Suprapubic skin (tissue), 4 donors: ENCODE measurements at places on chromosomes 2 and 18.

DNA sequence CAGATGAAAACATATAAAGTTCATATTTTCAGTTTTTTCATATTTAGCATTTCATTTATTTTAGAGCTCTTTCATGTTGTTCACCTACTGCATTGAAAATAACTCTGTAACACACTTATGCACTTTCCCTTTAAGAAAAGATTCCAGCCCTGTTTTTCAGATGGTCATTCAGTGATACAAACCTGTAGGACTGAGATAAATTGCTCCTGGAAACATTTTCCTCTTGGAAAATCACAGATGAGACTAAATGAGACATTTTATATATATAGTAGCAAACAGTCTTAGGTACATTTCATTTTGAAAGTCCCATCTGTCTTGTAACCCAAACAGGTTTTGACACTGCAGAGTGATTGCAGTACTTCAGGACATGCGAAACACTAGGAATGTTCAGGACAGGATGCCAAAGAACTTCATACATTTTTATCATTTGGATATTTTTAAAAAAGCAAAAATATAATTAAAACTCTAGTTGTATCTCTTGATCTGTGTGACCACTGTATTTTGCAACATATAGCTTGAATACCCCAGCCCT lies 412.4 kb downstream of the MTX2 start:
- no peak for DNase-seq

- DNase-seq: no peak
Measured at GRCh38 chr2:4340536-4340935, 637.2 kb downstream of the DCDC2C start.

GRCh38 chr18:78983512-78983911 lies 3.9 kb downstream of the SALL3 start:
- no peak for DNase-seq

GRCh38 chr2:169361706-169362117 lies 622 bp downstream of the LRP2 start:
- DNase-seq: no peak

DNA sequence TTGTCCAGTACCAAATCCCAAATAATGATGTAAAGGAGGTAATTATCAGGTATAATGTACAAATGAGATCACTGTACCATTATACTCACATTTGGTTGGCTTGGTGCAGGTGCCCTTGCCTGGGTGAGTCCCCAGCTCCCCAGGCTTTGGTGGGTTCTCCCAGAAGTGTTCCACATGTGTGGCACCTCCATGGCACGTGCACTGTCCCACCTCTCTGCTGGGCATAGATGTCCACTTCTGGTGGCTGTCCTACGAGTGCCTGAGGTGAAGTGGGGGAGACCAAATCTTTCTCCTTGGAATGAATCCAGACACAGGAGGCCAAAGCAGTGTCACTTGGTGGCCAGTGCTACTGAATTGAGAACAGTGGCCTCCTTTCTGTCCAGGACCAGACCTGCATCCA lies 162.4 kb upstream of the SESTD1 start:
- DNase-seq: no peak

GRCh38 chr18:78779996-78780718 lies 199.5 kb upstream of the SALL3 start:
- DNase-seq: no peak

DNA sequence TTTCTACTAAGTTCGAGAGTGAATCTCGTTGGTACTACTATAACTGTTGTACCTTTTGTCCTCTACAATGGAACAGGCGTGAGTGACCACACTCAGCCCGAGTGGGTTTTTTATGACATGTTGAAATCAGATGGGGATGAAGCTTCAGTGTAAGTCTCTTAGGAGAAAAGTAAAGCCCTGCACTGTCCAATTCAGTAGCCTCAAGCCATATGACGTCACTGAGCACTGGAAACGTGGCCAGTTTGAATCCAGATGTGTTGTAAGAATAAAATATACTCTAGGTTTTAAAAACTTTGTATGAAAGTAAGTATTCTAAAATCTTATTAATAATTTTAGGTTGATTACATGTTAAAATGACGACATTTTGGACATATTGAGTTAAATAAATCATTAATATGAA lies 101.7 kb upstream of the SP3 start:
- no peak for DNase-seq

DNA sequence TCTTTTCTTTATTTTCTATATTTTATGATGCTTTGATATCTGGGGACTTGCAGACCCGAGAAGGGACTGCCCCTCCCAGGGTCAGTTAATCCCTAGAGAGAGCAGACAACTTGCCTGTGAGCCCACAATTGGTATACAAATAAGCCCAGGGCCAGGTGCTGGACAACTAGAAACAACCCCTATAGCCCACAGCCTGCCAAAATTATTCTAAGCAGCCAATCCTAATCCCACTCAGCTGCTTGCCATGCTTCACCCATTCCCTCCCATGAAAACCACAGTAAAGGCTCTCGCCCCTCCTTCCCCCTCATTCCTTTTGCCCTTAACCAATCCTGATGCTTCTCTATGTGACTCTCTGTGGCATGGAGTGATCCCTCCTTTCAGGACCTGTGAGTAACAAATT lies 380.7 kb downstream of the RBM43 start:
- DNase-seq: no peak

GRCh38 chr2:71640489-71640888 lies 187.1 kb downstream of the DYSF start:
- DNase-seq: no peak

GRCh38 chr2:136207030-136207623 lies 89.2 kb upstream of the CXCR4 start:
- no peak for DNase-seq

GRCh38 chr18:73663581-73663980 lies 484.1 kb downstream of the FBXO15 start:
- DNase-seq: no peak

- DNase-seq: no peak
Measured at GRCh38 chr2:108384662-108385393, 7.1 kb downstream of the SULT1C4 start.

GRCh38 chr2:136305517-136306192 lies 187.7 kb upstream of the CXCR4 start:
- DNase-seq: no peak

DNA sequence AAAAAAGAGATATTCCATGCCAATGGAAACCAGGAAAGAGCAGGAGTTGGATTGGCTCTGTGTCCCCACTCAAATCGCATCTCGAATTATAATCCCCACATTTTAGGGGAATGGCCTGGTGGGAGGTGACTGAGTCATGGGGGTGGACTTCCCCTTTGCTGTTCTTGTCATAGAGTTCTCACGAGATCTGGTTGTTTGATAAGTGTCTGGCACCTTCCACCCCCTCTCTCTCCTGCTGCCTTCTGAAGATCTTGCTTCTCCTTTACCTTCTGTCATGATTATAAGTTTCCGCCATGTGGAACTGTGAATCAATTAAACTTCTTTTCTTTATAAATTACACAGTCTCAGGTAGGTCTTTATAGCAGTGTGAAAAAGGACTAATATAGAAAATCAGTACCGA lies 355.6 kb downstream of the NBAS start:
- no peak for DNase-seq

DNA sequence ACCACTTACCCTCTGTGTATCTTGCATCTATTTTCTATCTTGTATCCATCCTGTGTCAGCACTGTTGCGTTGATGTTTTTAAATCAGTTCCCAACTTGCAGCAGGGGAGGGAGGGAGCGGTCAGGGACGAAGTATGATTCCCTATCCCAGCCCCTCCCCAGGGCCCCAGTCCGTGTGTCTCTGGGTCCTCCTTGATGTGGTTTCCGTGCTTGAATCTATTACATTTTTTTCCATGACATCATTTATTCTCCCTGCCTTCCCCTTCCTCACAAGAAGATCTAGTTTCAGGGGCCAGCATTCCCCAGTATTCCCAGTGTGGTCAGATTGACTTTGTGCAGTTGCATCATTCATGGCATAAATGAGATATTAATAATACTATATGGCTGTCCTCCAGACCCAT lies 479.3 kb downstream of the PTPRM start:
- no peak for DNase-seq

- no peak for DNase-seq
Measured at GRCh38 chr18:10770264-10770663, 244.4 kb downstream of the NAPG start.

DNA sequence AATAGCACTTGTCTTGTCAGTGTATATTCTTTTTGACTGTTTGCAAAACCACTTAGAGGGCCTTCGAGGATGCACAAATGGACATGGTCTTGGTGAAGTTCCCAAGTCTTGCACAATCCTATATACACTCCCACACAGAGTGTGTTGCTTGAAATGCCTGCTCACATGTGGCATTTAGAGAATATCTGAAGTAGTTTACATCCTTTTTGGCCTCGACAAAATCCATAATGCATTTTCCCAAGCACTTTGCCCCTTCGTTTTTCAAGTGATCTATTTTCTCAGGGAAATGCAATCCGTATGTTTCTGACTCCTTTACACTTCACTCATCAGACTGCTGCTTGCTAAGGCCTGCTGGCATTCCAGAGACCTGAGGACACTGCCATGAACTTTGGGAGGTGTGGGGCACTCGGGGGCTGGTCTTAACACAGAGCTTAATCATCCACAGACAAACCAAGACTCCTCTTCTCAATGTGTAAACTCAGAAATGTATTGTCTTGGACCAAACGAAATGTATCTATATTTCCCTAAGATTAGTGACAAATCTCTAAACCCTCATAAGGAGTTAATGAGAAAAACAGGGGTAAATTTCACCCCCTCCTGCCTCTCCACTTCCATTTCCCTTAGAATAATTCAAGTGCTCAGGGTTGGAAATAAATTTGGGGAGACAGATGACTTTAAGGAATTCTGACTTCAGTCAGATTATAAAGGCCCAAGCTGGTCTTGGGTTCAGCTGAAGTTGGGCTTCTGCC lies 219.3 kb upstream of the APCDD1 start:
- no peak for DNase-seq

DNA sequence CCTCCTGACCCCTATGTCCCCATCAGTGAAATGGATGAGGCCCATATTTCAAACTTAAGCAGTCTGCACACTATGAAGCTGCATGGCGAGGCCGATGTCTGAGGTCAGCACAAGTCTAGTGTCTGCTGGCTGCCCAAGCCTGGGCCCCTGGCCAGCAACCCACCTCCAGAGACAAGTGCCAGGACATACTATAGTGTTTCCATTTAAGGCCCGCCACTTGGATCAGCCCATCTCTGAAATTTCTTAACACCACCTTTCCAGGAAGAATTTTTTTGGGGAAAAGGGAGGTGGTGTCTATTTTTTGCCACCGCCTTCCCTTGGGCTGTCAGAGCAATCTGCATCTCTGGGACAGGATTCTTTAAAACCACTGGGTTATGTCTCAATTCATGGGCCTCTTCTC lies 1.8 kb downstream of the ACVR1 start:
- no peak for DNase-seq

DNA sequence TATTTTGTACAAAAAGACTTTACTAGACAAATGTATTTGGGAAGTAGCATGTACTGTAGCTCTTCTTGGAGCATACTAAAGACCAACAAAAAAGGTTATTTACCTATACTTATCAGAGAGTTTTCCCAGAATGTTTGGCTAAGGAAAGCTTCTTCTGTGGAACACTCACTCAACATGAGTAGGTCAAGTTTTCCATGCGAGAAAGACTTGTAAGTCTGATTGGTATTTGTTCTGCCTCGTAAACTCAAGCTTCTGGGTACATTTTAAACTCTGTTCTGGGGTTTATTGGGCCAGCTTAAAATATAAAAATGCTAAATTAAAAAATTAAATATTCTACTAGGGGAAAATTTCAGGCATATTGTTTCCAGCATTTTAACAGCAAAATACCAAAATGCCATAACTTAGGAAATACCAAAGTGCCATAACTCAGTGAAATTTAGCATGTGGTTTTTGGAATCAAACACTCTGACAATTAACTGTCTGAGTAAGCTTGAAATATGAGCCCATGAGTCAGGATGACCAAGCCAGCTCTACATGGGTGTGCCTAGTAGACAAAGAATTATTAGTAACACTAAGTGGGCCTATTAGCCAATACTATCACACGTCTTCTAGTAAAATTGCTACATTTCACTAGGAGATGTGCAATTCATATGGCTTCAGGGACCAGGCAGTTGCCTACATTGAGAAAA lies 47.3 kb upstream of the SERPINE2 start:
- DNase-seq: no peak

DNA sequence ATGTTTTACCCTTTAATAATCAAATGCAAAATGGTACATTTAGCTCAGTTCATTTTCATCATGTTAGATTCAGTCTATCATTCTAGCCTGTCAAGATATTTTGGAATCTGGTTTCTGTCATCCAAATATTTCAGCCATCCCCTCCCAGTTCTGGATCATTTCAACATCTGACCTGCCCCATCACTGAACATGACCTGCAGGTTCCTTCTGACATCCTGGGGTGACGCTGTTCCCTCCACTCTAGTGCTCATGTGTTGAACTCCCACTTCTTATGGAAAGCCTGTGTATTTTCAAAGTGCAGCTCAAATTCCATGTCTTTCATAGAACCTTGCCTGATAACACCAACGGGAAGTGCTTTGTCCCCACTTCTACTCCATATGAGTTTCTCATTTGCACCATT lies 320.0 kb upstream of the TNP1 start:
- DNase-seq: no peak

DNA sequence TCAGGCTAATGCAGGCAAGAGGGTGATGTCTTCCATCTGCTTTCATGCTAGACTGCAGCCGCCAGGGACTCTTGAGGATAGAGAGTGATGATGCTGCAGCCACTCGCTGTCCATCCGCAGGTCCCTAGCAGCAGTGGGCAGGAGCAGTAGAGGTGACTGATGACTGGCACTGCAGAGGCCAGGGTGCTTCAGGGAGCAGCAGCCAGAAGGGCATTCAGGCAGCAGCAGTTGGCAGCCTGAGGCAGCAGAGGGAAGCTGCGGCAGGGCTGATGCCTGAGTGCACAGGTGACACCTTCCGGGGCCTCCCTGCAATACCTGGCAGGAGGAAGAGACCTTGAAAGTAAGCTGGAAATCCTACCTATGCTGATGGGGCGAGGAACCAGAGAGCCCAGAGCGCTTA lies 214.2 kb downstream of the ICOS start:
- no peak for DNase-seq

DNA sequence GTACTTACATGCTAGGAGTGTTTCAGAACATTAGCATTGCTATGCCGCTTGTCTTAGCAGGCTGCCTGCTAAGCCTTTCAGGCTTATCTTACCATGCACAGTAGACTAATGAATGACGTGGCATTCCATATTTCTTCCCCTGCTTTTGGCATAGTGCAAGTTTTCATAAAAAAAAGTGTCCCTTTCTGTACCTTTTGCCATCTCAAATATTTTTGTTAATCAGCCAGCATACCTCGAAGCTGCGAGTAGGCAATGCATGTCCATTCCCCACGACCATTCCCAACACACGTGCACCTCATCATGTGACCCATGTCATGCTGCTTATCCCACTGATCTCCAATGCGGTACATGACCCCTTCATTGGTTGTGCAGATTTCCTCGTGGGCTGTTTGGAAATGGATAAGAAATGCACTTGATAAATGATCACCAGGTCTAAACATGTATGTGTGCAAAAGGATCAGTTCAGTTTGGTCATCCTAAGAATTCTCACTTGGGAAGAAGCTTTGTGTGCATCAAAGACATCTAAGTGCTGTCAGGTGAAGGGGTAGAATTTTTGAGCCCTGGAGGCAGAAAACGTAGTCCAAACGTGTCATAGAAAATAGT lies 13.9 kb downstream of the FN1 start:
- DNase-seq: no peak
